Right lobe of liver (tissue), 6 donors: ENCODE measurements at places on chromosomes 6 and 20.

- no peak overlapping the region for H3K4me3 ChIP-seq
- DNase-seq = peak; percentile 31
- H3K36me3 ChIP-seq = no peaks in the 10 kb centered on the region
- no peak overlapping the region for H3K27ac ChIP-seq
- no peaks in the 10 kb centered on the region for H3K4me1 ChIP-seq
- H3K27me3 ChIP-seq = no peaks in the 10 kb centered on the region
Measured at GRCh38 chr6:170073846-170074245, 217.0 kb downstream of the DLL1 start.

DNA sequence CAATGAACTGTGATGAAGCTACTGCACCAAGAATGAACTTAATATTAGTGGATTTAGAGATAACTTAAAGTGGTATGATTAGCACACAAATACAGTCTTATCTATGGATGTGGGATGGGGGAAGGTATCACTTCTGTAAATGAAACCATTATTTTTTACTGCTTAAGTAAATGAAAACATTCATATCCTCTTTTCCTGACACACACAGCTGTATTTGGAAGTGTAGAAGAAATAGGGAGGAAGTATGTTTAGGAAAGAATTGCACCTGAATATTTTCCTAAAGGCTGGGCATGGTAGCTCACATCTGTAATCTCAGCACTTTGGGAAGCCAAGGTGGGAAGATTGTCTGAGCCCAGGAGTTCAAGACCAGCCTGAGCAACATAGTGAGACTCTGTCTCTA lies 96.8 kb downstream of the HIVEP2 start:
- H3K4me1 ChIP-seq = no peaks in the 10 kb centered on the region
- no peaks in the 10 kb centered on the region for H3K27me3 ChIP-seq
- H3K4me3 ChIP-seq = no peak overlapping the region
- DNase-seq = no peak

DNA sequence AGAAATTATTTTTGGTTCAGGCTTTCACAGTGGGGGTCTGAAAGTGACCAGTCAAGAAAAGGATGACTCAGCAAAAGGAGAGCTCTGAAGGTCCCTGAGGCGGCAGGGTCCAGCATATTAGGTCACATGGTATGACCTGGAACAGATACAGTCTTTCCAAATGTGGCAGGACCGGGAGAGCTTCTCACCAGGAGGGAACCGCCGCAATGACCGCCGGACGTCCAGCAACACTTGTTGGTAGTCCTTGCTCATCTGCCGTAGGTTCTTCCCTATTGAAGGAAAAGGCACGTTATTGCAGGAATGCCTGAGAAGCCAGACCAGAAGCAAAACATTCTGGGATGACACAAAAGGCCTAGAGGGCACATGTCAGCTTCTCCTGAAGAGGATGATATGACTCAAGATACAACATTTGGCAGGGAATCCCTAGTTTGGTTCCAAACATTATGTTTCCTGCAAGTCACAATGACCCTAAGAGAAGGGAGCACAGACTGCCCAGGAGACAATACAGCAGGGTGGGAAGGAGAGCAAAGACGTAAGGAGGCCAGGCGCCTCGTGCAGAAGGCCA lies 17.4 kb downstream of the TBC1D20 start:
- DNase-seq = no peak
- no peak overlapping the region for H3K27ac ChIP-seq
- no peaks in the 10 kb centered on the region for H3K27me3 ChIP-seq

- no peak overlapping the region for H3K27ac ChIP-seq
- H3K4me3 ChIP-seq = no peak overlapping the region
- no peaks in the 10 kb centered on the region for H3K27me3 ChIP-seq
Measured at GRCh38 chr20:19017104-19017690, 195.2 kb upstream of the SLC24A3 start.

DNA sequence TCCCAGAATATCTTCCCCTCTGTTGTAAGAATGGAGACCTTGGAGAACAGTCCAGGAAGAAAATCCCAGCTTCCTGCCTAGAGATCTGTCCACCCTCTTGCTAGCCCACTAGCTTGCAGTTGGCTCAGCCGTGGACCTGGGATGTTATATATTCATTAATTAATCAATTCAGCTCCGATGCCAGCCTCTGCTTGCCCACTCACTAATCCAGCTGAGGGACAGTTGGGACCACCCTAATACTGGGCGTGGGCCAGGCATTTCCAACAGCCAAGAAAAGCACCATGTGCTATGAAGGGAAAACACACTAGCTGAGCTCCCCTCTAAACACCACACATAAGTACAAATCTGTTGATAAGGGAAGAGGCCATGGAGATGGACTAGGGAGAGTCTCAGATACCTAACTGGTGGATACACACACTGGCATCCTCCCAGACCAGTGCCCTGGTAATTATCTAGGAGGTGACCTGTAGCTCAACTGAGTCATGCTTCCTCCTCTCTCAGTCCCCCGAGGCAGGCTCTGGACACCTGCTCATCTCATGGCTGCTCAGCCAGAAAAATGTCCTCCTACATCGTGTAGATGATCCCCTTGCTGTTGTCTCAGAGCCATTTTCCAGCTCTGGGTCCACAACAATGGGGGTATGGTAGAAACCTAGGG lies 78.9 kb downstream of the ANKRD60 start:
- H3K27me3 ChIP-seq = no peaks in the 10 kb centered on the region
- H3K36me3 ChIP-seq = no peaks in the 10 kb centered on the region
- no peak overlapping the region for H3K27ac ChIP-seq
- peak; percentile 3 for DNase-seq

GRCh38 chr6:13053006-13053461 lies 275.3 kb downstream of the TBC1D7 start:
- H3K4me1 ChIP-seq = no peaks in the 10 kb centered on the region
- DNase-seq = no peak
- no peaks in the 10 kb centered on the region for H3K27me3 ChIP-seq

- H3K27me3 ChIP-seq = no peaks in the 10 kb centered on the region
- no peak overlapping the region for H3K27ac ChIP-seq
- no peak for DNase-seq
- no peak overlapping the region for H3K4me3 ChIP-seq
Measured at GRCh38 chr20:51570739-51571459, 28.4 kb upstream of the NFATC2 start.

DNA sequence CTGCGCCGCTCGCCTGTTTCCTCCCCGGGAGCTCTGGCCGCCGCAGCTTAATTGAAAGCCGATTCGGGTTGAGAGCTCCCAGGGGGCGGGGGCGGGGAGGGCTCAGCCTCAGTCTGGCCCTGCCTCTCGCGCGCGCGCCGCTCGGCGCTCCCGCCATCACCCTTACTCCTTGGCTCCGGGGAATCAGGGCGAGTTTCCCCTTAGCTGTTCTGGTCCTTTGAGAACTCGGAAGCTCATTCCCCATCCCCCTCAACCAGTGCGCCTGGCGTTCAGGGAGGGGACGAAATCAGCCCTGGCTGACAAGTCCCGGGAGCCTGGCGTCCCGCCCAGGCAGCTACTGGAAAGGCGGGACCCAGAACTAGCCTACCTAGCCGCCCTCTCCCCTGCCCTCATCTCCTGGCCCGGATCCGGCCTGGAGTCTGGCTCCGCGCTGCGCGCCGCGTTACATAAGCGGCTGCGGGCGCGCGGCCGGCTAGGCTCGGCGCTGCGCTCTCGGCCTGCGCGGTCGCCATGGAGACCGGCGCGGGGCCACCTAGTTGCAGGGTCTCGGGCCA lies 2.8 kb downstream of the SLC12A5 start:
- H3K4me1 ChIP-seq = no peaks in the 10 kb centered on the region
- no peak overlapping the region for H3K27ac ChIP-seq
- DNase-seq = no peak
- H3K36me3 ChIP-seq = no peaks in the 10 kb centered on the region

DNA sequence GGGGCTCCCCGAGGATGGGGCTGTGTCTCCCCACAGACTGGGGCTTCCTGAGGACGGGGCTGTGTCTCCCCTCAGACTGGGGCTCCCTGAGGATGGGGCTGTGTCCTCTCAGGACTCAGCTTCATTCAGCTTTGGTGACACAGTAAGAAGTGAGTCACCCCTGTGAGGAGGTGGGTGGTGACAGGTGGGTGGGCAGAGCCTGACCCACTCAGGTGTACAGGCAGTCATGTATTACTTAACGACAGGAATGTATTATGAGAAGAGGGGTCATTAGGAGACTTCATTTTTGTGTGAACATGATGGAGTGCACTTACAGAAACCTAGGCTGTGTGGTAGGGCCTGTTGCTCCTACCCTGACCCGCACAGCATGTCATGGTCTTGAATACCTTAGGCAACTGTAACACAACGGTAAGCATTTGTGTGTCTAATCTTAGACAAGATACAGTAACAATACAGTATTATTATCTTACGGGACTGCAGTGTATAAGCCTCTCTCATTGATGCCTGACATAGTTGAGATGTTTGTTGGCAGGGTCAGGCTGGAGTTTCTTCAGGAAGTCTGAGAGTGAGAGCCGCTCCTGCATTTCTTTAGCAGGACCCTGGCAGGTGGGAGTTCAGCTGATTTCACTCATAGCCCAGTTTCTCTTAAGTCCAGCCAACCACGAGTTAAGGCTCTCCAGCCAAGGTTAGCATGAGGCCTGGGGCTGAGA lies 10.9 kb upstream of the PGC start:
- no peaks in the 10 kb centered on the region for H3K27me3 ChIP-seq
- no peak for DNase-seq
- H3K36me3 ChIP-seq = no peaks in the 10 kb centered on the region
- H3K27ac ChIP-seq = no peak overlapping the region
- no peaks in the 10 kb centered on the region for H3K4me1 ChIP-seq

DNA sequence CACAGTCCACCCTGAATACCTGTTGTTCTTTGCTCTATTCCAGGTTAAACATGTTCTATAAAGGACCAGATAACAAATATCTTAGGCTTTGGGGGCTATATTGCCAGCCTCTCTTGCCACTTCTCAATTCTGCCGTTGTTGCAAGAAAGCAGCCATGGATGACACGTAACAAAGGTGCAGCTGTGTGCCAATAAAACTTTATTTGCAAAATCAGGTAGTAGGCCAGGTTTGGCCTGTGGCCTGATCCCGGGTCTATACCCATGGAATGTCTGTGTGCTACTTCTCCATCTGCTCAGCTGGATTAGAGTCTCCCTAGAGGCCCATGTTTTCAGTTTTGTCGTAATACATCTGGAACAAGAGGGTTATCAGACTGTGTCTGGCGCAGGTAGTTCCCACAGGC lies 175.3 kb upstream of the KCNG1 start:
- no peak overlapping the region for H3K27ac ChIP-seq
- no peaks in the 10 kb centered on the region for H3K4me1 ChIP-seq
- no peak for DNase-seq
- no peaks in the 10 kb centered on the region for H3K36me3 ChIP-seq

GRCh38 chr6:114362396-114362795 lies 19.6 kb upstream of the HS3ST5 start:
- no peak for DNase-seq
- no peak overlapping the region for H3K4me3 ChIP-seq
- H3K27me3 ChIP-seq = no peaks in the 10 kb centered on the region
- H3K4me1 ChIP-seq = no peaks in the 10 kb centered on the region
- H3K36me3 ChIP-seq = no peaks in the 10 kb centered on the region

- H3K4me1 ChIP-seq = no peaks in the 10 kb centered on the region
- no peak for DNase-seq
- H3K4me3 ChIP-seq = no peak overlapping the region
Measured at GRCh38 chr20:62031462-62032092, 34.1 kb downstream of the TAF4 start.

DNA sequence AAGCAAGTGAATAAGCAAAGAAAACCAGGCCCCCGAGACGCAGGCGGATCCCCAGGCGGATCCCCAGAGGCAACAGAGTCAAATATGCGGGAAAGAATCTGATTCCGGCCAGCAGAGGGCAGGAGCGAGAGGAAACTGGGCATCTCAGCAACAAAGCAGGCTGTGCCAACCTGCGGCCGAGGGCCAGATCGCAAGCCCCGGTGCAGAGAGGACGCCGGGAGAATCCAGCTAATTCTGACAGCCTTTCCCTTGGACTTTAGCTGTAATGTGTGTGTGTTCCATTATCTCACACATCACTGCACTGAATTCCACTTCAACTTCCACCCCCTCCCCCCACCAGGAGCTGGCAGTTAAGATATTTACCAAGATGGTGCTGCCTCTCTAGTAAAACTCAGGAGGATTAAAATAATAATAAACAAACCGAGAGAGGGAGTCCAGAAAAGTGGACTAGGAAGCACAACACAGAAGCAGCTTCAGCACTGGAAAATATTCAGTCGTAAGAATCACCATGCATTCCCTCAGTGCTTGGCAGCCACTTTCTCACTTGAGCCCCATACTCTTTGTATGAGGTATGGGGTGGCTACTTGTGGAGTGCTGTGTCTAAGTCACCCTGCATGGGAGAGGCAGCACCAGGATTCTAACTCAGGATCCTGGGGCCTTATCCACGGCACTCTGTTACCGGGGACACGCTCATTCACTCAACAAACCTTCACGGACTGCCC lies 66.2 kb upstream of the SNX9 start:
- no peak overlapping the region for H3K4me3 ChIP-seq
- peak; percentile 85 for DNase-seq
- H3K27ac ChIP-seq = no peak overlapping the region
- H3K27me3 ChIP-seq = no peaks in the 10 kb centered on the region

- no peaks in the 10 kb centered on the region for H3K4me1 ChIP-seq
- H3K27me3 ChIP-seq = no peaks in the 10 kb centered on the region
- H3K36me3 ChIP-seq = no peaks in the 10 kb centered on the region
- no peak for DNase-seq
Measured at GRCh38 chr20:45905505-45906079, 6.4 kb downstream of the PLTP start.

DNA sequence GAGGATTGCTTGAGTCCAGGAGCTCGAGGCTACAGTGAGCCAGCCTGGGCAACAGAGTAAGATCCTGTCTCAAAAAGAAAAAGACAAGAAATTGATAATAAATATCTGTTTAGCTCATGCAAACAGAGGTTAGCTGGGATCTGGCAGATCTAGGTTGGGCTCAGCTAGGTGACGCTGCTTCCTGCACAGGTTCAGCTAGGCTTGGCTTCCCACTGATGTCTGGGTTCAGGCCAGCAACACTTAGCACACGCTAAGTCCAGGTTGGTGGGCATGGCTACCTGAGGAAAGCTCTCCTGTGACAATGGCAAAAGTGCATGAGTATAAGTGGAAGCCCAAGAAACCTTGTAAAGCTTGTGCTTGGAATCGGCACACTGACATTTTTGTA lies 48.7 kb downstream of the RIN2 start:
- H3K27me3 ChIP-seq = no peaks in the 10 kb centered on the region
- no peak overlapping the region for H3K27ac ChIP-seq
- no peaks in the 10 kb centered on the region for H3K36me3 ChIP-seq
- no peak overlapping the region for H3K4me3 ChIP-seq

DNA sequence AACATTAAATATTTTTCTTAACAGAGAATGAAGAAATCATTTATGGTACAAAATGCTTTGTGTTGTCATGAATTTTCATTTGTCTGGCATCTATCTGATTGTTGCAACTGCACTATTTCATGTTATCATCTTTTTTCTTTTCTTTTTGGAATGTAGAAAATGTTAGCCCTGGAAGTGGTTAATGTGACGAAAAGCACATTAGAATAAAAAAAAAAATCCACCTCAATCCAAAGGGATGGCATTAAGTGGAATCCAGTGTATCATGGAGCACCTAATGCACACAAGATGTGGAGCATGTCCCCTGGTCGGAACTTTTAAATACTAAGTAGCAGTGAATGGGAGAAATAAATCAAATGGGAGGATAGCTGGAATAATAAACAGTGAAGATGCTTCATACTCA lies 172.9 kb upstream of the MCHR2 start:
- no peaks in the 10 kb centered on the region for H3K27me3 ChIP-seq
- H3K27ac ChIP-seq = no peak overlapping the region
- no peak overlapping the region for H3K4me3 ChIP-seq
- no peak for DNase-seq
- H3K4me1 ChIP-seq = no peaks in the 10 kb centered on the region

- H3K4me3 ChIP-seq = no peak overlapping the region
- DNase-seq = no peak
- no peak overlapping the region for H3K27ac ChIP-seq
- H3K36me3 ChIP-seq = no peaks in the 10 kb centered on the region
- no peaks in the 10 kb centered on the region for H3K4me1 ChIP-seq
Measured at GRCh38 chr6:156839591-156840001, 62.4 kb downstream of the ARID1B start.
